ENCODE measurements at places on chromosomes 11 and 22.

- no peak for DNase-seq
These were observed 73.5 kb downstream of the BRD1 start for GRCh38 chr22:49753961-49754695.

DNA sequence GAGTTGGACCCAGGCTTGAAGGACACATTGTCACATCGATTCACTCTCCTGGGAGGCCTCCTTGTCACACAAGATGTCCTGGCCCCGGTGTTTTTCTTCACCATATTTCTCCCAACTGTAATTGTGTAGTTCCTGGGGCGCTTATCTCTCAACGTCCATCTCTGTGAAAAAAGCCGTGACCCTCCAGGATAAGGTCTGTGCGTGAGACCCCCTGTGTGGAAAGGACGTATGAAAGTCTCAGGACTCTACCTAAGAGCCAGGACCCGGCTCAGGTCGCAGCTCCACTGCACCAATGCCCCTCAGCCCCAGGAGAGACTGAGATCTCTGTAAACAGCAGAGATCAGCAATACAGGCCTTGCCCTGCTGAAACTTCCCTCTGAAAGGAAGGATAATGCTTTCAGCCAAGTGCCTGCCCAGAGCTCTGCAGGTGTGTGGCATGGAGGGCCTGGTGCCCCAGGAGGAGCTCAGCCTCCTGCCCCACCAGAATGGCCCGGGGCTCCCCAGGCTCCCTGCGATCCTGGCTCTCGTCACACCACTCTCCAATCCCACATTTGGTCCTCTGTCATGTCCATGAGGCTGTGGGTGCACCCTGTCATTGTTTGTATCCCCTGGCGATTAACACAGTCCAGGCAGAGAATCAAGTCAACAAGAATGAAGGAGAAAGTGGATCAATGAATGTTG, 119.2 kb upstream of the TMEM45B start:
- no peak for DNase-seq

DNA sequence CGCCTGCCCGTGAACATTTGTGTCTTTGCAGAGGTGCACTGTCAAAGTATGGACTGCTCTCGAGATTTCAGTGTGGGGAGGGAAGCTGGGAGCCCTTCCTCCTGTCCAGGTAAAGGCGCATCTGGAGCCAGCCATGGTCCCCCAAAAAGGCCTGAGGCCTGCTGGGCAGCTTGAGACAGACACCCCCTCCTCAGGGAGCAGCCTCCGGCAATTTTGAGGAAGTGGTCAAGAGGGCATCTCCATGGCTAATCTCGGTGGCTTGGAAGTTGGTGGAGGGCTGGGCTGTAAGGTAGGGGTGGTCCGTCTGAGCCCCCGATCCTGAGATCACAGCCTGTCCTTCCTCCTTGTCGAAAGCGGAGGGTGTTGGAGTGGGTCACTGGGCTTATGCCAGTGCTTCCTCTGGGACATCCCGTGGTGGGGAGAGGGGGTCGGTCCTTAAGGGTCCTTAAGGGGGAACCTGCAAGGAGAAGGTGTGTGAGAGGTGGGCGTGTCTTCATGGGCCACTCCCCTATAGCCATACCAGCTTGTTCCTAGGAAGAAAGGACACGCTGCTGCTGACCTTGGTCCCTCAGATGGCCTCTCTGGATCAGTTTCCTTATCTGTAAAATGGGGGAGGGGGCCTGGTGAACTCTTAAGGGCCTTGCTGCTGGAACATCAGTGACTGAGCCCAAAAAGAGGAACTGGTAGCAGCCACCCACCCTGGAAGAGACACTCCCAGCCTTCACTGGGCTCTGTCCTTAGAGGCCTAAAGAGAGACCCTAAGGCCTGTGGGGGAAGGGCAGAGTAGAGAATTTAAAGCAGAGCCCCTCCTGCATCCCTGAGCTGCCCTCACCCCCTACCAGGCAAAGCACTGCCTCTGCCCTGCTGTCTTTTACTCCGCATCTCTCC, 2.6 kb downstream of the KCNC1 start:
- DNase-seq = no peak

DNA sequence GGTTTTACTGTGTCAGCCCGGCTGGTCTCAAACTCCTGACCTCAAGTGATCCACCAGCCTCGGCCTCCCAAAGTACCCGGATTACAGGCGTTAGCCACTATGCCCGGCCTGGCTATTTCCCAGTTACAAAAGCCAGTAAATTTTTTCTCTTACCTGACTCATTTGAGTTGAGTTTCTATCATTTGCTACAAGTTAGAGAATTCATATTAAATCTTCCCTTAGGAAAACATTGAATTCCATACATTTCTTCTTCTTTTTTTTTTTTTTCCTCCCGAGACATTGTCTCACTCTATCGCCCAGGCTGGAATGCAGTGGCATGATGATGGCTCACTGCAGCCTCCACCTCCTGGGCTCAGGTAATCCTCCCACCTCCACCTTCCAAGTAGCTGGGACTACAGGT, 26.0 kb downstream of the CHEK2 start:
- no peak for DNase-seq

DNA sequence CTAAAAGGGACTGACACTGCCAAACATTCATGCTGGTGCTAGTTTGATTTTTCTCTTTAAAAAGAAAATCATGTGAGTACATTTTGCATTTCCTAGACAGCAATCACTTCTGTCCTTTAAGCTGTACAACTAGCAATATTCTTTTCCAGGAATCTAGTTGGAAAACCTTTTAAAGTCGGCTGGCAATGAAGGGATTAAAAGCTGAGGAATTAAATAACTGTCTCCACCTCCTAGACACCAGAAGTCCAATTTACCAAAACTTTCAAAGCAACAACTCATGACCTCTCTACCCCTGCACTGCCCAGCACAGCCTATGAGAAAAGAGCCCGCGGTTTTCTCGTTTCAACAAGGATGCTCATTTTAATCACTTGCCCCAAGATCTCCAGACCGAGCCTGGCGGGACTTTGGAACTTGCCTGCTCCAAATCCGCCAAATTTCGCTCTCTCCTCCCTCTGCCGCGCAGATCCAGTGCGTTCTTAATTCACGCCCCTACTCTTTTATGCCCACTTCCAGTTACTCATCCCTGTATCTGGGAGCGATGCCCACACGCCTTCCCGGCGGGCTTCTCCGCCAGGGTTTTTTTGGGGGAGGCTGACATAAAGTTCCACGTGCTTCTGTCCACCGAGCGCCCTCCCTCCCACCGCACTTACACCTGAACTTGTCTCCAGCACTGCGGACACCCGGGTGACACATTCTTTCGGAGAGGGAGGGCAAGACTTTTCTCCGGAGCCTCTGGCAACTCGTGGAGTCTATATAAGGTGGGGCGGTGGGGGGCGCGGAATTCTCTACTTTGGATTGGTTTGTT, 2.5 kb downstream of the MPPED2 start:
- DNase-seq = peak; percentile 62

- DNase-seq = no peak
These were observed 6.5 kb downstream of the OR52E5 start for GRCh38 chr11:5899534-5899933.

GRCh38 chr11:93936460-93936859, 84.7 kb upstream of the HEPHL1 start:
- no peak for DNase-seq

DNA sequence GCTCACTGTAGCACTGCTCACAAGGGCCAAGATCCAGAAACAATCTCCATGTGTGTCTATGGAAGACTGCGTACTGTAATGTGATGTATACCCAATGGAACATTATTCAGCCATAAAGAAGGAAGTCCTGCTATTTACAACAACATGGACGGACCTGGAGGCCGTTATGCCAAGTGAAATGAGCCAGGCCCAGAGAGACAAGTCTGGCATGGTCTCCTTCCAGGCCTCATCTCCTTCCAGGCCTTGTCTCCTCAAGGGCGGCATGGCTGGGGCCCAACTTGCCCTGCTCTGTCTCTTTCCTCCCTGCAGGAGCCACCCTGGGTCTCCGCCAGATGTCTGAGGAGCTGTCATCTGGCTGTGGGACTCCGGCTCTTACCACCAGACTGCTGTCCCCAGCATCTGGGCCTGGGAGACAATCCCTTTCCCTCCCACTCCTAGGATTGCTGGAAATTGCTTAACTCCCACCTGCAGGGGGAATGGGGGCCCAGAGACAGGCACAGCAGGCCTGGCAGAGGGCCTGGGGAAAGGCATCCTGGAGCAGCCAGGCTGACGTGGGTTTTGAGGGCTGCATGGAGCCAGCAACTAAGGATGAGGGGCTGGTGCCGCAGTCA, 1326.6 kb downstream of the TBC1D22A start:
- no peak for DNase-seq

DNA sequence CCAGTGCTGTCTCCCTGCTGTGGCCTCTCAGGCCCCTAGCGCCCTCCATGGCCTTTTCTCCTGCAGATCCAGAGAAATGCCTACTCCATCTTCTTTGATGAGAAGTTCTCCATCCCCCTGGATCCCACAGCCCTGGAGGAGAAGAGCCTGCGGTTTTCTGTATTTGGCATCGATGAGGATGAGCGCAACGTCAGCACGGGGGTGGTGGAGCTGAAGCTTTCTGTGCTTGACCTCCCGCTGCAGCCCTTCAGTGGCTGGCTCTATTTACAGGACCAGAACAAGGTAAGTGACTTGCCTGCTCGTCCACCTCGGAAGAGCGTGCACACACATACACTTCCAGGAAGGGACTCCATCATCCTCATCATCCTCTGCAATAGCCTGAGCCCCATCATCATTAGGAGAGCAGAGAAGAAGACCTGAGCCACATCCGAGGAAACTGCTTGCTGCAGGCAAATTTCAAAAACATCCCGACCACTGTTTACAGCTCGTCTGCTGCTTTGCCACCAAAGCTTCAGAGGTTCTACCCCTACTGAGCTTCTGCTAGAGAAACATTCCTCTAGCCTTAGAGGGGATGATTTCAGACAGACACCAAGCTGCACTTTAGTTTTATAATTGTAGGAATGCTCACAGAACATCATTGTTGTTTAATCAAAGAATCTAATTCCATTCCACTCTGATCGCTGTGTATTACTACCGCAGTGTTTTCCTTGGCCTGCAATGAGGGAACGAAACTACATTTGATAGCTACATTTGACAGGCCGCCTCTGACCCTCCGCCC, 12.9 kb upstream of the RHOD start:
- DNase-seq = no peak

GRCh38 chr11:120959189-120959588, 64.7 kb upstream of the TBCEL start:
- no peak for DNase-seq

Data from GM23338 (cell line).